ENCODE measurements at places on chromosomes 3 and 15.

- DNase-seq, result no peak
Measured at GRCh38 chr3:4151859-4152258, 151.3 kb upstream of the SETMAR start.

- no peak for DNase-seq
Measured at GRCh38 chr15:66102563-66103292, 150.8 kb downstream of the MEGF11 start.

GRCh38 chr3:18891641-18892040, 256.7 kb upstream of the KCNH8 start:
- DNase-seq, result no peak

DNA sequence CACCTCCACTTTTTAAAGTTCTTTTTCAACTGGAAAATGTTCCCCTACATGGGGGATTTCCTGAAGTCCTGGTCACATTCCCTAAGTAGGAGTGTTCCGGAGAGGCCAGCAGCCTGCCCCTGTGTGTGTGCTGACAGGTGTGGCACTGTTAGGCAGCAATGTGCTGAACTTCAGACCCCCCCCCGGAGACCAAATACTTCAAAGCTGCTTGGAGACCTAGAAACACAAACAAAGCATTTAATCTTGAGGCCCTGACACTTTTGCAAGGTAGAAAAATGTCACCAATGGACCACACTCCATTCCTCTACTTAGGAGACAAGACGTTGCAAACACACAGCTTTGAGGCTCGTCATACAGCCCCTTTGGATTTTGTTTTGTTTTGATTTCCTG, 259.6 kb upstream of the CTNNB1 start:
- DNase-seq, result no peak

GRCh38 chr3:193648542-193649076, 55.6 kb downstream of the OPA1 start:
- DNase-seq, result no peak

DNA sequence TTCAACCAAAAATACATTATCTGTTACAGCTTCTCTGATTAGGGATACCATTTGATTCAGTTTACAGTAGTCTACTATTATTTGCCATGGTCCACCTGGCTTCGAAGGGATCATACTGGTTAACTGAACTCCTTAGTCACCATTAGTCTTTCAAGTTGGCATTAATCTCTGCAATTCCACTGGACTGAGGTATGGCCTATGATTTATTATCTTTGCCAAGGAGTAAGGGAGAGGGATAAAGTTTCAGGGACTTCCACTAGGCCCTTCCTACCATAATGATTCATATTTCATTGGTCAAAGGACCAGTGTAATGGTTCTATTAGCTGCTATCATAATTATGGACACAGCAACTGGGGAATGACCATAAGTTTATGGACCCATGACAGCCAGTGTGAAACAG, 7.3 kb upstream of the CMSS1 start:
- no peak for DNase-seq

GRCh38 chr15:66039117-66039871, 170.0 kb downstream of the RAB11A start:
- DNase-seq, result no peak

DNA sequence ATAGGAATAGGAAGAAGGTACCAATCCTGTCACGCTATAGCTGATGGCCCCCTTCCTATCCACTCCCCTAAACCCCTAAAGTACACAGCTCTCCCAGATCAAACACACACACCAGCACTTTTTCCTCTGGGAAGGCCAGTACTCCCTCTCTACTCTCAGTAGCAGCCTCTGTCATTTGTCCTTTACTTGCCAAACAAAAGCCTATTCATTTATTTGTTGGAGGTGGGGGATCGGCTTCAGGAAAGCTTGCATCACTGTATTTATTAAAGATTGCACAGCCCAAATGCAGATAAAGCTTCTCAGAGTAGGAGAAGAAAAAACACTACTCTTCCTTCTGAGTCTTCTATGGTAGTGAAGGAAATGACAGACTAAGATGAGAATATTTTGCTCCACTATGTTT, 429.7 kb upstream of the RASGRP1 start:
- no peak for DNase-seq

GRCh38 chr3:62110443-62111225, 262.7 kb downstream of the FEZF2 start:
- no peak for DNase-seq

DNA sequence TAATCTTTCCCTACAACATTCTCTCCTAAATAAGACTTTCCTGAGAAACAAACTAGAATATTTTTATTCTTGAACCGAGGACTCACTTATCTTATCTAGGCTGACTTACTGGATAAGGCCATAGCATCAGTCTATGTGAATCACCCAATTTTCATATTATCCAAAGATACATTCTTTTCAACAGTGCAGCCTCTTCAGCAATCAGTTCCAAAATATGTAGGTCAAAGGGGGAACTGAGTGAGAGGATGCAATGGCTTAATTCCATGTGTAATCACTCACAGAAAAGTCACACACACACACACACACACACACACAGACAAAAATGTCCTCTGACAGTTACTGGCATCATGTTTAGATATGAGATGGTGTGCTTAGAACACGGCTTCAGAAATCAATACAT, 31.5 kb upstream of the MECOM start:
- no peak for DNase-seq

DNA sequence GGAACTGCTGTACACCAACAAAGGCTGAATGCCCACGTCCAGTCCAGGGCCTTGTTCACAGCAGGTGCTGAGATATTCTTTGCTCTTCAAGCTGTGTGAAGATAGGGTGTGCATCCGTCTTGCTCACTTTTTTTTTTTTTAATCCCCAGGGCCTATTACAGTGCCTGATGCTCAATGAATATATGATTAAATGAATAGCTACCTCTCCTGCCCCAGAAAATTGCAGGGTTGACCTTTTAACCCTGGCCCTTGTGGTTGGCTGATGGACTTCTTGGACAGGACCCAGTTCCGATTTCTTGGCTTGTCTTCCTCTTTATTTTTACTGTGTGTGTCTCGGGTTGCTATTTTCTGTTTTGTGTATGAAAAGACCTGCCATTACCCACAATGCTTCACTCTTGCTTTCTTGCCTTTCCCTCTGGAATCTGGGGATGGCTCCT, 2.9 kb upstream of the FYTTD1 start:
- no peak for DNase-seq

DNA sequence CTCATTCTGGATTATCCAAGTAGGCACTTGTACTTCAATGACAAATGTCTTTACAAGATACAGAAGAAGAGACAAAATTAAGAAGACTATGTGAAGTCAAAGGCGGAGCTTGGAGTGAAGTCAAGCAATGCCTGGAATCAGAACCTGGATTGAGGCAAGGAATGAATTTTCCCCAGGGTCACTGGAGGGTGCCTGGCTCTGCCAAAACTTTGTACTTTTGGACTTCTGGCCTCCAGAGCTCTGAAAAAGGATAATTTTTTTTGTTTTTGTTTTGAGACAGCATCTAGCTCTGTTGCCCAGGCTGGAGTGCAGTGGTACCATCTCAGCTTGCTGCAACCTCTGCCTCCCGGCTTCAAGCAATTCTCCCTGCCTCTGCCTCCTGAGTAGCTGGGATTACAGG, 119.3 kb upstream of the AGBL1 start:
- DNase-seq, result no peak

DNA sequence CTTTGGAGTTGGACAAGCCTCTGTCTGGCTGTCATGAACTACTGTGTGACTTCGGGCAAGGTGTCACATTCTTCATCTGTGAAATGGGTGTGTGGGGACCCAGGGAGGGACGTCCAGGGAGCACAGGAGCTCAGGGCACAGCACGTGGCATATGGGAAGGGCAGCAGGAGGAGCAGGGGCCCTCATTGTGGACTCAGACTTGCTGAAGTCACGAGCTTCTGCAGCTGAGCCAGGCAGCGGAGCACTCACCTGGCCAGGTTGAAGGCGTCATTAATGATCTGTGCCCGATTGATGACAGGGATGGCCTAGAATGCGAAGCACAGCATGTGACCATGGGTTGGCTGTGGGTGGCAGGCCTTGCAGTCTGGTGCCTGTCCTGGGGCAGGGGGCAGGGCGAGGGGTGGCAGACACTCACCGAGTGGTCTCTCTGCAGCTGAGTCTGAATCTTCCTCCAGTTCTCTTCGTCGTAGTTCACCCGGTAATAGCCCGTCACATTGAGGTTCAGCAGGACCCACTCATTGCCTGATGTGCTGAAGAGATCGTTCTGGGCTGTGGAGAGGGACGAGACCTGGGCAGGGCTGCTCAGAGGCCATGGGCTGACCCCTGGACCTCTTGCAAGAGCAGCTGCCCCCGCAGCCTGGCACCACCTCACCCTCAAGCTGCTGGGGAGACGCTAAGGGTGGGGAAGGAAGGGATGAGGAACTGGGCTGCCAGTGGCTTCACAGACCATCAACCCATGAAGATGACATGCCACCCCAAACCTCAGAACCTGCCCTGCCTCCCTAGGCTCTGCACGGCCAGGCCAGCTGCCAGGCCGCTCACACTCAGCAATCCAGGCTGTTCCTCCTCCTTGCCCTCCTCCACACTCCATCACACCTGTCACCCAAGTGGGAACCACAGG, 15.4 kb downstream of the ANPEP start:
- no peak for DNase-seq

DNA sequence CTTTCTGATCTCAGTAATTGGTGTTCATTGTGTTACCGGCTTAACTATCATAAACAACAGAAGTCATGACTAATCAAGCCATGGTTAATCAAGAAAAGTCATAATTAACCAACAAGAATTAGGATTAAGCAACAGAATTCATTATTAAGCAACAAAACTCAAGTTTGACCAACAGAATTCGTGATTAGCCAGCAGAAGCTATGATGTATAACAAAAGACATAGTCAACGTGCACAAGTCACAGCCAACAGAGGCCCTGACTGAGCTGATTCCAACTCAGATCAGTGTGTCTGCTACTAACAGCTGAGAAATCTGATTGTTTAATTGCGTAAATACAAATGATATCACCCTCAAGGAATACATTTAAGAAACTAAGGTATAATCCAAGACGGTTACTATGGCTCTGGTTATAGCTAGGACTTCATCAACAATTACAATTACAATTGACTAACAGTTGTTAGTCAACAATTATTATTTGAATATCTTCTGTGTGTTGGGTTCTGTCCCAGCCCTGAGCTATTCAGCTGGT, 67.7 kb downstream of the RARB start:
- no peak for DNase-seq

DNA sequence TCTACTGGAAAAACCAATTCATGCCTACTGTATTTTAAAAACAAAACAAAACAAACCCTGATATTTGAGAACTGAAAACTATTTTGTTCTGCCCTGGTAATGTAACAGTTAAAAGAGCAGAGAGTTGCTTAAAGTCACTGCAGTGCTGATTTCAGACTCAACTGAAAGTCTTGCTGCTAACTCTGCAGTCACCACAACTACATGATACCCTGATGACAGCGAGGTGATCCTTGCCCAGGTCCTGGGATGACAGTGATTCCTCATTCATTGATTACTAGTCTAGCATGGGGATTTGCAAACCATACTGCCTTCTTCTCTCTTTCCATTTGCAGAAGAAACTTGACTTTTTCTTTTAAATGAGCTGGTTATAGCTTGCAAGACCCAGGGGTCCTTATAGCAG, 67.5 kb downstream of the MME start:
- DNase-seq, result no peak

DNA sequence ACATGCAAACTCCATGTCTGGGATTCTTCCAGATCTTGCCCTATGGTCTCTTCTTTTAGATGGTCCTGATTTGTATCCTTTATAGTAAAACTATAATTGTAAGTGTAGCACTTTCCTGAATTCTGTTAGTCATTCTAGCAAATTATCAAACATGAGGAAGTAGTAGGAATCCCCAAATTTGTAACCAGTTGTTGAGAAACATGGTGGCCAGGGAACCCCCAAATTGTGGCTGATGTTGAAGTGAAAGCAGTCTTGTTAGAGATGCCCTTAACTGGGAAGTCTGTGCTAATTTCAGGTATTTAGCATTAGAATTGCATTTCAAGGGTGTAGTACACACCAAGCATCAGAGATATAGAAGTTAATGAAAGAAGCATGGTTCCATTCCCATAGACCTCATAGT, 180.4 kb upstream of the STT3B start:
- no peak for DNase-seq

GRCh38 chr3:174700736-174701135, 158.4 kb upstream of the NAALADL2 start:
- no peak for DNase-seq

All from LoVo (cell line).